Cardiac muscle cell (in vitro differentiated cells and primary cell): ENCODE measurements at places on chromosomes 1 and 21. TPM values are rescaled to one million over a fixed set of nuclear protein-coding genes. Genes with fewer than 3 reads are reported as not detected.

MCOLN3 gene
- total RNA-seq, result 0.28 and 0.36 TPM in 2 replicates

RALGPS2 gene
- total RNA-seq, result 27.3 and 49.5 TPM in 2 replicates

BATF3 gene
- total RNA-seq, result 1.6 and 1.8 TPM in 2 replicates

ZBTB17 gene
- 48.8 and 64.0 TPM in 2 replicates for total RNA-seq

CYYR1 gene
- 2.6 and 3.9 TPM in 2 replicates for total RNA-seq

DNA sequence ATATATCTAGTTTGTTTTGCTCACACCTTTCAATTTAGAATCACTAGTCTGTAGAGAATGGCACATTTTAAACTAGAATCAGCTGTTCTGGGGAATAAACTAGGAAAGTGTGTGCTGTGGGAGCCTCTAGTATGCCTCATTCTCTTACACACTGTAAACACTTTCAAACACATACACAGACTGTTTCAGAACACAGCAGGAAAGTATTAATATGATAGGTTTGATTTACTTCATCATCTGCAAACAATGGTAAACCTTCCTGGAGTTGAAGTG lies 67.1 kb upstream of the ABCG1 start:
- no peaks in the 10 kb centered on the region for H3K27me3 ChIP-seq
- no peak for DNase-seq
- H3K36me3 ChIP-seq, result no peaks in the 10 kb centered on the region

- H3K27me3 ChIP-seq, result peaks cover 17% of the 10 kb centered on the region
- no peaks in the 10 kb centered on the region for H3K4me1 ChIP-seq
- no peak overlapping the region for H3K27ac ChIP-seq
- H3K4me3 ChIP-seq, result no peak overlapping the region
Observed at GRCh38 chr1:22639286-22639685, 2.9 kb downstream of the C1QA start.

DNA sequence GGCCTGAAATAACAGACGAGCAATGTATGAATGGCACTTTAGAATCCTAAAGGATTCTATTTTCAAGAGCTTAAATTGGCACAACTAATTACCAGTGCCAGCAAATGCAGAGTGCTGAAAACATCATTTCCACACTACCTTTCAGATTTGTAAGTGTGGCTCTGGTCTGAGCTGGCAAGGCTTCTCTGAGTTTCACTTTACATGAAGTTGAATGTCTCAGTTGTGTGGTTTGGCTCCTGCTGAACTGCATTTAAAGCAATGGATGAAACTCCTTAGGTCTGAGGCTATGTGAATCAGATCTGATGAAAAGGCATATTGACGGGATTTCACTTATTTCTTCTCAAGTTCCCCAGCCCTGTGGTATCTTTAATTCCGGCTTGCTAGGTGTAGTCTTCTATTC lies 114.8 kb upstream of the PTGFR start:
- H3K36me3 ChIP-seq, result no peaks in the 10 kb centered on the region
- H3K4me1 ChIP-seq, result no peaks in the 10 kb centered on the region
- no peaks in the 10 kb centered on the region for H3K27me3 ChIP-seq
- no peak overlapping the region for H3K4me3 ChIP-seq
- no peak overlapping the region for H3K27ac ChIP-seq

DNA sequence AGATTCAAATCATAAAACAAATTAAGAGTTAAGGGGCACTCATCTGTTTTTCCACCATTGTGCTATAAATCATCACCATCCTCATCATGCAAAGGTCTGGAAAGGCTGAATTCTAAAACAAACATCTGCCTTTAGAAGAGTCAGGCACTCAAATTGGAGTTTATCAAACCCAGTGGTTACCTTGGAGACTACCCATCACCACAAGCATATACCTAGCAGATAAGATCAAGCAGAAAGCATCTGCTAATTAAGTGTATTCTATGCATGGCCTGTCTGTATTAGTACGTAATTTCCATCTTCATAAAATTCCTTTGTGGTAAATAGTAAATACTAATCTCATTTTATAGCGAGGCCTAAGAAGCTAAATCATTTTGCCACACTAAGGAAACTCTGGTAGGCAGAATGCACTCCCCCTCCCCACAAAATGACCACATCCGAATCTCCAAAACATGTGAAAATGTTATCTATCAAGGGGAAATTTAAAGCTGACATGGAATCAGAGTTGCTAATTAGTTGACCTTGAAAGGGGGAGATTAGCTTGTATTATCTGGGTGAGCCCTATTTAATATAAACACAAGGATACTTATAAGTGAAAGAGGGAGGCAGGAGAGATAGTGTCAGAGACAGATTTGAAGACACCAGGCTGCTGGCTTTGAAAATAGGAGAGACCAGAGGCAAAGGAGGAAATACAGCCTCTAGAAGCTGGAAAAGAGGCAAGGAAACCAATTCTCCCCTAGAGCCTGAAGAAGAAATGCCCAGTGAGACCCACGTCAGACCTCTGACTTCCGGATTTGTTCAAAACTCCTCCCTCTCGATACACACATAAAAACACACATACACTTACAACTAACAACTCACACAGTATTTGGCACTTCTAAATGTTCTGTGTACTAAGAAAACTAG lies 23.2 kb downstream of the ARID4B start:
- no peak overlapping the region for H3K4me3 ChIP-seq
- H3K27ac ChIP-seq, result peak overlapping the region; percentile 80
- H3K4me1 ChIP-seq, result peaks cover 8% of the 10 kb centered on the region
- no peak for DNase-seq
- no peaks in the 10 kb centered on the region for H3K36me3 ChIP-seq

- H3K4me1 ChIP-seq, result peaks cover 9% of the 10 kb centered on the region
- H3K27ac ChIP-seq, result no peak overlapping the region
- no peaks in the 10 kb centered on the region for H3K36me3 ChIP-seq
- DNase-seq, result no peak
- no peak overlapping the region for H3K4me3 ChIP-seq
Observed at GRCh38 chr1:22255341-22256212, 112.7 kb upstream of the WNT4 start.

- no peaks in the 10 kb centered on the region for H3K36me3 ChIP-seq
- peak overlapping the region; percentile 16 for H3K4me3 ChIP-seq
- H3K27me3 ChIP-seq, result peaks cover 37% of the 10 kb centered on the region
- peaks cover 6% of the 10 kb centered on the region for H3K4me1 ChIP-seq
- no peak for DNase-seq
Observed at GRCh38 chr1:28812669-28813468, 899 bp downstream of the OPRD1 start.

DNA sequence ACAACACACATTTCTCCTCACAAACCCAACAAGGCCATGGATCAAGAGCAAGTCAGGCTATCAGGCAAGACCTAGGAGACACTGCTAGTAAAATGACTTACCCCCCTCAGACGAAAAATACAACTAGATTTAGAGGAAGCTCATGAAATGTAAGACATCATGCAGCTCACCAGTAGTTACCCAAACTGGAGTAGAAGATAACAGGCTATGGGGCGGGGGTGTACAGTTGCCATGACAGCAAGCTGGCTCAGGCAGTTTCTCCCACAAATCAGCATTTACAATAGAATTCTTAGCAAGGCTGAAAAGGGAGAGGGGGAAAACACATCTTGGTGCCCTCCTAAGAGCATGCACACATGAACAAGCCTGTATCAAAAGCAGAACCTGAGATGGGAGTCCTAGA lies 13.9 kb downstream of the TPM3 start:
- H3K27ac ChIP-seq, result peak overlapping the region; percentile 41
- peaks cover 18% of the 10 kb centered on the region for H3K4me1 ChIP-seq
- H3K36me3 ChIP-seq, result peaks cover 2% of the 10 kb centered on the region
- no peaks in the 10 kb centered on the region for H3K27me3 ChIP-seq
- peak; percentile 33 for DNase-seq

DNA sequence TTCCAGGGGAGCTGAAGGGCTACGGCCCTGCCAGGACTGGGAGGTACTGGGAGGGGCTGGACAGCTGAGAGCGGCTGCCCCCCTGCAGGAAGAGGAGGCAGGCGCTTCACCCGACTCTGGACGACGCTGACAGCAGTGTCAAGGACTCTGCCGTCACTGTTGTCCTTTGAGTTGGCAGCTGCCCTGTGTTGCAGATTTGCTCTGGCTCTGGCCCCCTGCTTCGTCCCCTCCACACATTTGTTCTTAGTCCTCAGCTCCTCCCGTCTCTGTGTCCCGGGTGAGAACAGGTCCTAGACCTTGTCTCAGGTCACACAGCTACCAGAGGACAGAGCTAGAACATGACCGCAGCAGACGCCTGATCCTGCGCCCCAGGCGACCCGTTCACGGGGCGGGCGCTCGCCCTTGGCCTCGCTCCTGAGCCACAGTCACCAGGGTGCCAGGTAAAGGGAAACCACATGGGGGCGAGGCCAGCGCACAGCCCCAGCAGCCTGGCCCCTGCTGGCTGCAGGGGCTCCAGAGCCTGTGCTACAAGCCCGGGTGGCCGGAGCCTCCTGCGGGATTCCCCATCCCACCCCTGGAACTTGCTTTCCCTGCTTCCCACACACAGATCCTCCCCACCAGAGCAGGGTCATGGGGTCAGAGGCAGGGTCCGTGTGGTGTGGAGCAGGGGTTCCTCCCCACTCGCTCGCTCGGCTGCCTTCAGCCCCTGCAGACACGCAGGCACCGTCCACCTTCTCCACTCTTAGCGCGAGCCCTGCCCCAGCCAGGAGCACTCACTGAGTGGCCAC lies 10.7 kb upstream of the NPHP4 start:
- H3K4me3 ChIP-seq, result no peak overlapping the region
- H3K27me3 ChIP-seq, result no peaks in the 10 kb centered on the region
- peaks cover 34% of the 10 kb centered on the region for H3K4me1 ChIP-seq
- H3K36me3 ChIP-seq, result no peaks in the 10 kb centered on the region
- no peak overlapping the region for H3K27ac ChIP-seq

DNA sequence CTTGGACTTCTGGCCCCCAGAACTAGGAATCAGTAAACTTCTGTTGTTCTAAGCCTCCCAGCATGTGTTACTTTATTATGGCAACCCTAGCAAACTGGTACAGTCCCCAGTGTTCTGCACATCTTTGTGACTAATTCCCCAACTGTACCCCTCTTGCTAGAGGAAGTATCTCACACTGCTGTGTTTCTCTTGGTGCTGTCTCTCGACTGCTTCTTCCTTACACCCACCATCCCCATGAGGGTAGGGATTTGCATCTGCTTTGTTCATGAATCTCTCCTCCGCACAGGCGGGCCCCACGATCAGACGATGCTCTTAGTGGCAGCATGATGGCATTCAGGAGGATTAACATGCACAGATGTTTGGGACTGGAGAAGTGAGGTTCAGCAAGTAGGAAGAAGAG lies 46.7 kb downstream of the CLIC6 start:
- no peak overlapping the region for H3K27ac ChIP-seq
- H3K4me1 ChIP-seq, result no peaks in the 10 kb centered on the region
- H3K36me3 ChIP-seq, result no peaks in the 10 kb centered on the region
- DNase-seq, result no peak
- H3K27me3 ChIP-seq, result peaks cover 12% of the 10 kb centered on the region

- H3K4me3 ChIP-seq, result no peak overlapping the region
- no peaks in the 10 kb centered on the region for H3K36me3 ChIP-seq
- H3K27ac ChIP-seq, result no peak overlapping the region
- no peak for DNase-seq
- peaks cover 10% of the 10 kb centered on the region for H3K4me1 ChIP-seq
Observed at GRCh38 chr1:160638926-160639325, 7.9 kb downstream of the SLAMF1 start.

DNA sequence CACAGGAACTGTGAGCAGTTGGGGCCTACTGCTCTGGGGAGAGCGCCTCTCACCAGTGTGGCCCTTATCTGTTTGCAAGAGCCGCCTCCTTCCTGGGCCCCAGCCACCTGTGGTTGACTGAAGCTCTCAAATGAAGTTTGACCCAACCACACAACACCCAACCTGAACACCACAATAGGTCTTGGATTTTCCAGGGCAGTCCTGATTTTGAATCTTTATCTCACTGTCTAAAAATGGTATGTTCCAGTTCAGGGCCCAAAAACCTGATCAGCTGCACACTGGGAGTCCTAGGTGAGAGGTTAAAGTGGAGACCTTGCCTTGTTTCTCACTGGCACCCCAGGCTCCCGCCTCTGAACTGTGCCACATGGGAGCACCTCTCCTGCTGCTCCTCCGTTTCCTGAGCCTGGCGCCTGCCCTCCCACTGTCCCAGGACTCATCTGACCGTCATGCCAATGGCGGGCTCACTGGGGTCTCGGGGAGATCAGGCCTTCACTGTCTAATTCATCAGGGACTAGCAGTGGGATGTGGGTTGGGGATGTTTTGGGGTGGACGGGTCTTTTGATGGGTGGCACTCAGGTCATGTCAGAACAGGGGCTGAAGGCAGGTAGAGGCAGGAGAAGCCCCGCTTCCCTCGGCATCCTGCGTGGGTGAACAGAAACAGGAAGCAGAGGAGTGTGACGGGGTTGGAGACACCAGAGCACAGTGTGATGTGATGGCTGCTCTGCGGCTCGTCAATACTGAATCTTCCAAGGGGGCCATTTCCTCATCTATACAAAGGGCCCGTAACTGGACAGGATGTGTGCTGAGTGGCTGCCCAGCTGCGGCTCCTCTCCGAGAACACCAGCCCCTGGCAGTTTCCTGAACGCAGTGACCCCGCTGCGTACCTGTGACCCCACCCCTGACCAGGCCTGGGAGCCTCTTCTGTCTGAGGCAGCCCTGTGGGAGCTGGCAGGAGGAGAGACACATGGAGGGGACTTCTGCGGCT lies 59.6 kb upstream of the ITPKB start:
- H3K27ac ChIP-seq, result no peak overlapping the region
- DNase-seq, result no peak
- no peaks in the 10 kb centered on the region for H3K27me3 ChIP-seq
- H3K36me3 ChIP-seq, result no peaks in the 10 kb centered on the region
- no peak overlapping the region for H3K4me3 ChIP-seq
- H3K4me1 ChIP-seq, result no peaks in the 10 kb centered on the region
